ENCODE measurements at places on chromosomes 1 and 21. TPM values are rescaled to one million over a fixed set of nuclear protein-coding genes. Genes with fewer than 3 reads are reported as not detected.

The OMA1 gene
- 40.5 TPM for total RNA-seq

The AK4 gene
- total RNA-seq: 122 TPM

The ESPN gene
- 0.25 TPM for total RNA-seq

The DENND2C gene
- 2.8 TPM for total RNA-seq

The KIAA0040 gene
- total RNA-seq: 7.2 TPM

The RSBN1 gene
- total RNA-seq: 12.7 TPM

The BRINP3 gene
- total RNA-seq: 1.7 TPM

The CYB561D1 gene
- total RNA-seq: 4.7 TPM

The FCGR2B gene
- 14.3 TPM for total RNA-seq

The LENEP gene
- total RNA-seq: not detected

The ARMH1 gene
- not detected for total RNA-seq

The DCAF8 gene
- total RNA-seq: 152 TPM

The CYP4B1 gene
- 17.3 TPM for total RNA-seq

Measured in heart right ventricle (tissue), 16 donors.